ENCODE measurements at places on chromosomes 1 and 21.

DNA sequence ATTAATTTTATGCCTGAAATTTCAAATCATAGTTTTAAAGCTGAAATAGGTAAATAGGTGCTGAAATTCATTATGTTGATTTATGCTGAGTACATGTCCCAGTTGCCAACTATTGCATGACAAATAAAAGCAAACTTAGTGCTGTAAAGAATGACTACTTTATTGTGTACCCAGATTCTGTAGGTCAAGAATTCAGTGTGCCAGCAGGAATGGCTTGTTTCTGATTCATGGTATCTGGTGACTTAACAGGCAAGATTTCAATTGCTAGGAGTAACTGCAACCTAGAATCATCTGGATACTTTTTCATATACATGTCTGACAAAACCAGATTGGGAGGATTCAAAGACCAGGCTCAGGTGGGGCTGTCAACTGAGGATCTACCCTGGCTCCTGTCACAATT is 678.4 kb upstream of the ADAMTS5 start:
- peak; percentile 77 for DNase-seq

- DNase-seq: no peak
Observed at GRCh38 chr21:42583477-42584295, 69.7 kb upstream of the PDE9A start.

DNA sequence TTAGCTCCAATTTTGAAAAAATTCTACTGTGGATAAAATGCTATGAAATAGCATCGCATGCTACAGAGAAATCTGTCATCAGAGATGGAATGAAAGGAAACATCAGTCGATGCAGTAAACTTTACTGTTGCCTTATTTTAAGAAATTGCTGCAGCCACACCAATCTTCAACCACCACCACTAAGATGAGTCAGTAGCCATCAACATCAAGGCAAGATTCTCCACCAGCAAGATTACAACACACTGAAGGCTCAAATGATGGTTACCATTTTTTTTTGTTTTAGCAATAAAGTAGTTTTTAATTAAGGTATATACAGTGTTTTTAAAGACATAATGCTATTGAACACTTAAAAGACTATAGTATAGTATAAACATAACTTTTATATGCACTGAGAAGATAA is 95.6 kb upstream of the JUN start:
- peak; percentile 66 for DNase-seq

DNA sequence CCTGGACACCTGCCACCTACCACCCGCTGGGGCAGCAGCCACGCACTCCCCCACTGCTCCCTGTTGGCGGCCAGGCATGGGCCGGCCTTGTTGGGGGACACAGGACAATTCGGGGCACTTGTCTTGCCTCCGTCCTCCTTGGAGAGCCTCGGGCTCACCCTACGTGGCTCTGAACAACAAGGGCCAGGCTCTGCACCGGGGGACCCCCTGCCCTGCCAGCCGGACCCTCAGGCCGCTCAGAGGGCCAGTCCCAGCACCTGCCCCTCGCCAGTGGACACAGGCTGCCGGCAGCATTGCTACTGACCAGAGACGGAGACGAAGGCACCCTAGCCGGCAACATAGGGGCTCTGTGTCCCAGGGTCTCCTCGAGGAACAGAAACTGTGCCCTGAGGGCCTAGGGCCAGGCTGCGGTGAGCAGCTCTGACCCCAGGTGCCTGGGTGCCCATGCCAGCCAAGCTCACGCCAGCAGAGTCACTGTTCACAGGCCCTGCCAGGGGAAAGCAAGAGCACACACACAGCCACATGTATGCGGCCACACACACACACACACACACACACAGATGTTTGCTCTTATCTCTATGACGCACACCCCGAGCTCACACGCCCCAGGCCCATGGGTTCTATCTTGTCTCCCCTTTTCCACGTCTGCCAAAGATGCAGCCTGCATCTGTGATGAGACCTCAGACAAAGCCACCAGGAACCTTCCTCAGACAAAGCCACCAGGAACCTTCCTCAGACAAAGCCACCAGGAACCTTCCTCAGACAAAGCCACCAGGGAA is 45.9 kb downstream of the MORN1 start:
- DNase-seq: no peak

DNA sequence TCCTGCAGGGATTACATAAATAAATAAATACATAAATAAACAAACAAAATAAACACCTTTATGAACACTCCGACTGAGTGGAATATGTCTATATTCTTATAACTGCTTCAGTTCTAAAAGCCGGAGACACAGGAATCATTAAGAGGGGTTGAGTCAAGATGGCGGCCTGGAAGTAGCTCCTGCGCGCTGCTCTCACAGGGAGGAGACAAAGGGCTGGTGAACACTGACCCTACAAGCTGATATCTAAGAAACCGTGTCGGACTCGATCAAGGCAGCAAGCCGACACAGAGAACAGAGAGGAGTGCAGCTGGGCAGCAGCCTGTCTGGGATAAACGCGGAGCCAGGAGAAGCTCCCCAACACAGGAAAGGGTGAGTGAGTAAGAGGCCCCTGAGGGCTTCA is 1098.6 kb upstream of the NCAM2 start:
- no peak for DNase-seq

- no peak for DNase-seq
Observed at GRCh38 chr1:175400766-175401165, 208.2 kb upstream of the KIAA0040 start.

- DNase-seq: peak; percentile 65
Observed at GRCh38 chr1:197521118-197521739, 253.2 kb downstream of the CRB1 start.

GRCh38 chr1:23624440-23624839 is 65.1 kb upstream of the ID3 start:
- DNase-seq: no peak

GRCh38 chr1:94599095-94599813 is 57.7 kb upstream of the F3 start:
- peak; percentile 31 for DNase-seq

DNA sequence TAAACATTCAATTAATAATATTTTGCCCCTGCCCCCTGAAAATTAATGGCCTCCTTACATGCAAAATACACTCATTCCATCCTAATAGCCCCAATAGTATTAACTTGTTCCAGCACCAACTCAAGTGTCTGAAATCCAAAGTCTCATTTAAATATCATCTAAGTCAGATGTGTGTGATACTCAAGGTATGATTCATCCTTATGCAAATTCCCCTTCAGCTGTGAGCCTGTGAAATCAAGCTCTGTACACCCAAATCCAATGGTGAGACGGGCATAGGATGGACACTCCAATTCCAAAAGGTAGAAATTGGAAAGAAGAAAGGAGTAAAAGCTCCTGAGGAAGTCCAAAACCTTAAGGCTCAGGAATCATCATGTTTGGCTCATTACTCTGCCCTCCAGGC is 83.5 kb downstream of the HHAT start:
- DNase-seq: no peak

GRCh38 chr1:39751595-39751994 is 12.9 kb downstream of the PPIE start:
- DNase-seq: no peak

GRCh38 chr1:205343431-205344065 is 13.2 kb downstream of the KLHDC8A start:
- peak; percentile 35 for DNase-seq

- DNase-seq: no peak
Observed at GRCh38 chr1:74681851-74682250, 8.3 kb upstream of the ERICH3 start.

GRCh38 chr1:226210571-226211176 is 12.8 kb upstream of the MIXL1 start:
- no peak for DNase-seq

DNA sequence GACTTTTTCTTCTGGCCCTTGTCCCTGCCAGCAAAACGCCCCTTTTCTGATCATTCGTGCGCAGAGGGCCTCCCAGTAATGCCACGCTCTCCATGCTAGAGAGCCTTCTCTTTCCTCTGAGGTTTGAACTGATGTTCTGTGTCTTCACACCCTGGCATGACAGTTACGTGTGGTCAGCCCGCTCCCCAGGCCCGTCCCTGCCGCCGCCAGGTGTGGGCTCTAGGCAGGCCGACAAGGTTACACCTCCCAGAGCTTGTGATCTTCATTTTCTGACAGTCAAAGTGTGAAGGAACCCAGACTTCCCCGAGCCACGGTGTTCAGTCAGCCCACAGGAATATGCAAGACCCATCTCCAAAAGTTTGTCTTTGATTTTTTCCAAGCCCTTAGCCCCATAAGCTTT is 265.6 kb downstream of the TM2D1 start:
- no peak for DNase-seq

GRCh38 chr1:12552951-12553921 is 64.8 kb downstream of the DHRS3 start:
- DNase-seq: no peak

- peak; percentile 79 for DNase-seq
Observed at GRCh38 chr1:46532498-46533178, 18.8 kb downstream of the KNCN start.

- peak; percentile 97 for DNase-seq
Observed at GRCh38 chr1:214957330-214958137, 125.0 kb upstream of the KCNK2 start.

DNA sequence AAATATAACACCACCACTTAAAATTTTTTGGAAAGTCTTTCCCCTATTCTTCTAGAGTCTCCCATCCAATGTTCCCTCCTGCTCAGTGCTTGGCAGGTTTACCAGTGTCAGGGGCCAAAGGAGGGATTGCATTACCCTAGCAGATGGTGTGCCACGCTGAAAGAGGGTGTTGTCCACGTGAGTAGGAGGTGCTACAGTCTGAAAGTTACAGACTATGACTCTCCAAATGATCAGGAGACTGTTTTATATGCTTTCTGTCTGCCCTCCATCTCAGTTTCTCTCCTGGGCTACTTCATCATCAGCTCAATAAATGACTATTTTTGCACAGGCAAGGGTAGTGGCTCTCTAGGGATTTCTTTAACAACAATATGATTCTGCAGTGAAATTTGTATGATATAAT is 31.3 kb upstream of the ANGPTL7 start:
- DNase-seq: peak; percentile 84

GRCh38 chr21:20572582-20572981 is 425.6 kb upstream of the NCAM2 start:
- DNase-seq: no peak

GRCh38 chr1:40423264-40423642 is 27.0 kb upstream of the ZFP69B start:
- no peak for DNase-seq

- DNase-seq: no peak
Observed at GRCh38 chr1:108708691-108709660, 3.7 kb upstream of the FNDC7 start.

DNA sequence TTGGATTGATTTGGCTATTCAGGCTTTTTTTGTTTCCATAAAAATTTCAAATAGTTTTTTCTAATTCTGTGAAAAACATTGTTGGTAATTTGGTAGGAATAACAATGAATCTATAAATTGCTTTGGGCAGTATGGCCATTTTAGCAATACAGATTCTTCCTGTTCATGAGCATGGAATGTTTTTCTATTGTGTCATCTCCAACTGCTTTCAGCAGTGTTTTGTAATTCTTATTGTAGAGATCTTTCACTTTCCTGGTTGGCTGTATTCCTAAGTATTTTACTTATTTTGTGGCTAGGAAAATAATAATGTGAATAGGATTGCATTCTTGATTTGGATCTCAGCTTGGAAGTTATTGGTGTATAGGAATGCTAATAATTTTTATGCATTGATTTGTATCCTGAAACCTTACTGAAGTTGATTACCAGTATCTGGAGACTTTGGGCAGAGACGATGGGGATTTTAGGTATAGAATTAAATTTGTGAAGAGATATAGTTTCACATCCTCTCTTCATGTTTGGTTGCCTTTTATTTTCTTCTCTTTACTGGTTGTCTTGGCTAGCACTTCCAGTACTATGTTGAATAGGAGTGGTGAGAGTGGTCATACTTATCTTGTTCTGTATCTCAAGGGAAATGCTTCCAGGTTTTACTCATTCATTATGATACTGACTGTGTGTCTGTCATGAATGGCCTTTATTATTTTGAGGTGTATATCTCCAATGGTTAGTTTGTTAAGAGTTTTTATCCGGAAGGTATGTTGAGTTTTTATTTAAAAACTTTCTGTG is 57.3 kb downstream of the DRAM2 start:
- peak; percentile 78 for DNase-seq

- DNase-seq: peak; percentile 66
Observed at GRCh38 chr1:204507317-204508105, 8.7 kb upstream of the MDM4 start.

DNA sequence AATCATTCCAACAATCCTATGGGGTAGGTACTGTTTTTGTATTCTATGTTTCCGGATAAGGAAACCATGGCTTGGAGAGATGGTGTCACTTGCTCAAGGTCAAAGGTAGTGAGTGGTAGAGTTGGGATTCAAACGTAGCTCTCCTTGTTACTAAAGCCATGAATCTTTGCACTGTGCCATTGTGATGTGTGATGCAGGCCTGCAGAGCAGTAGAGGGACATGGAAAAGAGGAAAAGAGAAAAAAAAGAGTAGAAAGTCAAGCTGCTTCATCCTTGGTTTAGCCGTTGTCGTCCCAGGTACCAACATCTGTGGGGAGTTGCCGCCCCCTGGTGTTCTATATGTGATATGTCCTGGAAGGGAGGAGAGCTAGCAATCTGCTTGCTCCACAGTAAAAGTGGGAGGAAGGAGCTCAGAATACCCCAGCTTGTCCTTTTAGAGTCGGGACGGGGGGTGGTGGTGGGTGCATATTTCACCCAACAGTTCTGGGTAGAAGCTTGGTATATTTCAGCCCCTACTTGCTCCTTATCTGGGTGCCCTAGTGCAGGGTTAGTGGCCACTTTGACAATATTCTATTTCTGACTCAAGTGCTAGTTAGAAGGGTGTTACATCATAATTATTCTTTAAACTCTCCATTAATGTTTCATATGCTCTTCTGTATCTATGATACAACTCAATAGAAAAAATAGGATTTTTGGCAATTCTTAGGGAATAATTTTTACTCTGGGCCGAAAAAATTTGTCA is 98.4 kb downstream of the EBNA1BP2 start:
- DNase-seq: peak; percentile 83

DNA sequence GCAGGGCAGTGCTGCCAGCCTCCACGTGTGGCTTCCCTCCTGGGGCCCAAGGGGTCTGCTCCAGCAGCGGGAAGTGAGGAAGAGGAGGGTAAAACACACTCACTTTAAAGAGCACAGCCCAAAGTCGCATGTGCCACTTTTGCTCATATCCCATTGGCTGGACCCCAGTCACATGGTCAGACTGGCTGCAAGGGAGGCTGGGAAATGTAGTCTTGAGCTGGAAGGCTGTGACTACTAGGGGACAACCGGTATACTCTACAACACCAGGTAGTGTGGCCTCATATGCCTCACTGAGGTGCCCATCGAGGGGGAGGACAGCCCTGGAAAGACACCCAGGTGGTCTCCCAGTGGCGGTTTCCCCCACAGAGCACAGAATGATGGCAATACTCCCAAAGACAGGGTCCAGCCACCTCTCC is 45.2 kb downstream of the CAMK2N1 start:
- DNase-seq: peak; percentile 70

- DNase-seq: peak; percentile 93
Observed at GRCh38 chr1:109493805-109494539, at the start of gene CYB561D1. Gene CYB561D1, plus strand, starts transcription at chr1:109494094. Its CDS starts 46 bp downstream, at chr1:109494140.

GRCh38 chr1:166479052-166479631 is 312.3 kb upstream of the FAM78B start:
- peak; percentile 39 for DNase-seq

- DNase-seq: no peak
Observed at GRCh38 chr1:160904783-160905616, 20.0 kb upstream of the ITLN1 start.
